ENCODE measurements at places on chromosomes 7 and 10.

DNA sequence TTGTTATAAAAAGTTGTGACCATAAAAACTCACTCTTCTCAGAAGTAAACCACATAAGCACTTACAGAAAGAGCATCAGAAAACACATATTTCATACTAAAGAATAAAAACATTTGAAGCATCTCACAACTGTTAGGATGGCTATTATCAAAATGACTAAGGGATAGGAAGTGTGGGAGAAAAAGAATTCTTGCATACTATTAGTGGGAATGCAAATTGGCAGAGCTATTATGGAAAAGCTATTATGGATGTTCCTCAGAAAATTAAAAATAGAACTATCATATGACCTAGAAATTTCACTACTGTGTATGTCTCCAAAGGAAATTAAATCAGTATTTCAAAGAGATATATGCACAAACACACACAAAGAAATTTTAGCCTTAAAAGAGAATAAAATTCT is 25.2 kb upstream of the POT1 start:
- no peak for DNase-seq

DNA sequence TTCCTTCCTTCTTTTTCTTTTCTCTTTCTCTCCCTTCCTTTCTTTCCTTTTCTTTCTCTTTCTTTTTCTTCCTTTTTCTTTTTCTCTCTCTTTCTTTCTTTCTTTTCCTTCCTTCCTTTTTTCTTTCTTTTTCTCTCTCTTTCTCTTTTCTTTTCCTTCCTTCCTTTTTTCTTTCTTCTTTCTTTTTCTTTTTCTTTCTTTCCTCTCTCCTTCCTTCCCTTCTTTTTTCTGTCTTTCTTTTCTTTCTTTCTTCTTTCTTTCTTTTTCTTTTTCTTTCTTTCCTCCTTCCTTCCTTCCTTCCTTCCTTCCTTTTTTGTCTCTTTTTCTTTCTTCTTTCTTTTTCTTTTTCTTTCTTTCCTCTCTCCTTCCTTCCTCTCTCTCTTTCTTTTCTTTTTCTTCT is 136.8 kb downstream of the PTN start:
- no peak for DNase-seq

GRCh38 chr7:6375348-6376101 is 72.2 kb downstream of the DAGLB start:
- DNase-seq = no peak

- DNase-seq = no peak
Observed at GRCh38 chr10:17764142-17764541, 12.1 kb downstream of the TMEM236 start.

DNA sequence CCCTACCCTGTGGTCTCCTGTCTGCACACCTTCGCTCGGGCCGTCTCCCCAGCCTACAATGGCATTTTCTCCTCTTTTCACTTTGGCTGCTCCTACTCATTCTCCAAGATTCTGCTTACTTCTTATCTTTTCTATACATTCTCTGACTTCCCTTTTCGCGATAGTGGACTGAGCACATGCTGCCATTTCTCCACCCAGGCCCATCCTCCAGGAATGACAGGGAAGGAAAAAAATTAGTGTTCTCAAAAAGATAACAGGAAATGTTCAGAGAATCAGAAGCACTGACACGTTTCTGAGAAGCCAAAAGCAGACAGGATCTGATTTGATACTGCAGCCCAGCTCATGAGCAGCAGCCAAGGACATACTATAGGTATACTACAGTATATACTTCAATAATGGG is 6.4 kb upstream of the ANXA11 start:
- DNase-seq = no peak

GRCh38 chr10:61071580-61071979 is 127.6 kb upstream of the RHOBTB1 start:
- no peak for DNase-seq

GRCh38 chr7:27905951-27906350 is 166.0 kb downstream of the TAX1BP1 start:
- no peak for DNase-seq

DNA sequence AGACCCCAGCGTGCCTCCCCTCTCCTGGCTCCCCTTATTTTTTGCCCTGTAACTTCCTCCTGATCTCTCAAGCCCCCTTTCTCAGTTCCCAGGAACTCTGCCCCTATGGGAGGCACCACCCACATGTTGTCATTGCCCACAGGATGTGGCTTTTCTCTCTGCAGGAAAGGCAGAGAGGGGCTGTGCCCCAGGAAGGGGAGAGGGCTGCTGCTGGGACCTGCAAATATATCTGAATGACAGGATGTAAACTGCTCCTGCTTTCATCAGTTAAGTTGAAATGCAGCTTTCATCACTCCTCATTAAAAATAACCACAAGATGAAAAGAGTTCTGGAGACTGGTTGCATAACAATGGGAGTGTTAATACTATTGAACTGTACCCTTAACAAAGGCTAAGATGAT is 103.3 kb downstream of the CLEC2L start:
- DNase-seq = no peak

GRCh38 chr10:5818894-5819293 is 5.7 kb upstream of the GDI2 start:
- no peak for DNase-seq
